ENCODE measurements at places on chromosomes 5 and 9.

DNA sequence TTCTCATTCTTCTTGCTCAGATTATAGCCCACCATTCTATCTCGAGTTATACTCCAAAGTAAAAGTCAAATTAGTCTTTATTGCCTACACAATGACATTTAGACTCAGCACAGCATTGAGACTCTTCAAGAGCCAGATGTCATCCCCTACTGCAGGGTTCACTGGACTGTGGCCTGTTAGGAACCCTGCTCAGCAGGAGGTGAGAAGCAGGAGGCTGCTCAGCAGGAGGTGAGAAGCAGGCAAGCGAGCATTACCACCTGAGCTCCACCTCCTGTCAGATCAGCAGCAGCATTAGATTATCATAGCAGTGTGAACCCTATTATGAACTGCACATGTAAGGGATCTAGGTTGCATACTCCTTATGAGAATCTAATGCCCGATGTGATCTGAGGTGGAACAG is 12.7 kb upstream of the LIFR start:
- DNase-seq, result no peak

DNA sequence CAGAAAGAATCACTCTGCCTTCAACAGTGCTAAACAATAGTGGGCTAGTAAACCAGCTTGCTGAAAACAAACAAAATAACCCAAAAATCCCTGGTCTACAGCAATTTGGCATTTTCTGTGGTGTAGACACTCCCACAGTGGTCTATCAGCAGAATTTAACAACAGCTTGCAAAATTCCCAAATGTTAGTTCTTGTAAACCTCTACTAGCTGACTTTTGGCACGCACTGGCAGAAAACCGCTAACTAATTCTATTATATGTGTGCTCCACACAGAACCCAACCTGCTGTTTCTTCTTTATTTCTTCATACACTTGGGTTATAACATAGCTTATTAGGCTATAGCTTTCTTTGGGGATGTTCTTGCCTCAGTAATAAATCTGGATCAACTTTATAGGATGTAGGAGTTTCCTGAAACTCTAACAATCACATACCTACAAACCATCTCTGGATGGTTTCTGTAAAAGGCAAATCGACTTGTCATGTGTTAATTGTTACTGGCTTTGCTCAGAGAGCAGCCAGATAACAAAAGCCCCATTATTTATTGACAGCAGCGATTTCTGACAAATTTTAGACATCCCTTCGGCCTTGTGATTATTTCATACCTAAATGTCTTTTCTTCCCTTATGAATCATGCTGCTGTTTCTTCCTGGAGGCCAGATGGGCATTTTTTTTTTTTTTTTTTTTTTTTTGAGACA is 82.7 kb upstream of the NAA35 start:
- no peak for DNase-seq

- DNase-seq, result peak; percentile 37
Measured at GRCh38 chr9:87678650-87679355, 47.1 kb upstream of the CTSL start.

GRCh38 chr9:12968093-12968492 is 193.3 kb downstream of the LURAP1L start:
- DNase-seq, result no peak

- DNase-seq, result no peak
Measured at GRCh38 chr9:38254151-38254550, 138.4 kb upstream of the ALDH1B1 start.

DNA sequence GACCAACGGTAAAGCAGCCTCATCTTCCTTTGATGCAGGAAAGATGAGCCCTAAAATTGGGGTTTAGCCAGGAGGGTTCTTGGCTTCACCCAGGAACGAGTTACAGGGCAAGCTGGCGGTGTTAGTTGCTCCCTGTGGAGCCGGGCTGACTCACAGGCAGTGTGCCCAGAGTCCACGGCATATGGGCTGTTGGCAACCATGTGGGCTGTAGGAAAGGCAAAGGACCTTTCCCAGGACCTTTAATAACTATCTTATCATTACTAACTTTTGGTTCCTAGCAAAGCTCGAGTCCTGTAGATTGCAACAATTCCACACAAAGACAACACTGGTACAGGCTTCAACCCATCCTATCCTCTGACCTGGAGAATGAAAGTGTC is 29.8 kb upstream of the CLPTM1L start:
- DNase-seq, result no peak

DNA sequence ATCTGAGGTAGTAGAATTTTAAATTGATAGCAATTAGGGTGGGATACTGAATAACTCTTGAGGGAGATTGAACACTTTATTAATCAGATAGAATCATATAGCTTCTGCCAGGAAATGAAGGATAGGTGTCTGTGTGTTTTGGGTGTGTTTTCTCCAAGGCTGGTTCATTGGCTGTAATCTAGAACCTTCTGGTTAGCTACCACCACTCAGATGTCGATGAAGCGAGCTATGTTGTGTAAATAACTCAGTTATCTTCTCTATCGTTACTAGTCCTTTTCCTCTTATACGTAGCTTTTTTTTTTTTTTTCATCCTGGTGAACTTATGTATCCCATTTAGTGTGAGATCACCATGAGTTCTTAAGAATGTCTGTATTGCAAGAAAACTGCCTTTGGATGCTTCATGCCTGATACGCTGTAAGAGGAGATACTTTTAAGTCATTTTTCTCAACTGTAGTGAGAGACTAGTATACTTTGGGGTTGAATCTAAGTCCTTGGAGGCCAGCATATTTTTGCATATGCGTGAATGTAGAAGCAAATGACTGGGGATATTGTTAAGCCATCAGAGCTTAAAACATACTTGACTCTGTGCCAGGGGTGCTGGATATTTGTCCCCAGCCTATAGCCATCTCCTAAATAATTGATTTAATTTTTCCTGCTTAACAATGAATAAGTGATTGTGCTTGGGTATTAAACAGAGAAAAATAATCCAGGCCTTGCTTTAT is 2.1 kb downstream of the TNFAIP8 start:
- no peak for DNase-seq

Measured in activated CD8-positive, alpha-beta T cell treated with anti-CD3 and anti-CD28 coated beads, Interleukin-2, amount 10 ng/mL, durations not matched to agents 7 days and 5 days (primary cell).